ENCODE measurements at places on chromosomes 6 and 20.

DNA sequence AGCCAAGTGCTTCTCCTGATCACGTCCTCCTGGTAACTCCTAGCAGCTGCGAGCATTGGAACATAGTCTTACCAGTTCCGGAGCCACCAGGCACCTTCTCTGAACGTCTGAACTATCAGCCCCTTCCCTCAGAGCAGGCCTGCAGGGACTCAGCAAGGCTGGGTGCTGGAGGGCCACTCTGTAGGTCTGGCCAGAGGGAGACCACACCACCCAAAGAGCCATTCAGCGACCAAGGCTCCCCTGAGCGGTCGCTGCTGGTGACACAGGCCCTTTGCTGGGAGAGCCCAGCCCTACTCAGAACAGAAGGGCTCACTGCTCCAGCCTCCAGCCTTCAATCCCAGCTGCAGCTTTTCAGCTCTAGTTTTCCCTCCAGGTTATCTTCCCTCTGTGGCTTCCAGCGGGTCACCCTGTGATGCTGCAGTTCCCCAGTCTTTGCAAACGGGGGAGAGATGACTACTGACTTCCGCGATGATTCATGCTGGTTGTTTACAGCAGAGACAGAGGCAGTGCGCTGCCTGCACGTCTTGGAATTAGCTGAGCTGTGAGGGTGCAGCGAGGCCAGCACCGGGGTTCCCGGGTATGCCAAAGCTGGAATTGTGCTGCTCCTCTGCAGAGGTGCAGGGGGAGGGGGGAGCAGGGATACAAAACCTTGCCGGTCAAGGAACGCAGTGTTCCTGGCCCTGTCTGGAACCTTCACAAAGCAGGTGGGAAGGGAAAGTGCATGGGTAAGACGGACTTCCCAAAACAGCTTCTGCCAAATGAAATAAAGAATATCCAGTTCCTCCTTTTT is 161.4 kb downstream of the LY86 start:
- peak; percentile 48 for DNase-seq

DNA sequence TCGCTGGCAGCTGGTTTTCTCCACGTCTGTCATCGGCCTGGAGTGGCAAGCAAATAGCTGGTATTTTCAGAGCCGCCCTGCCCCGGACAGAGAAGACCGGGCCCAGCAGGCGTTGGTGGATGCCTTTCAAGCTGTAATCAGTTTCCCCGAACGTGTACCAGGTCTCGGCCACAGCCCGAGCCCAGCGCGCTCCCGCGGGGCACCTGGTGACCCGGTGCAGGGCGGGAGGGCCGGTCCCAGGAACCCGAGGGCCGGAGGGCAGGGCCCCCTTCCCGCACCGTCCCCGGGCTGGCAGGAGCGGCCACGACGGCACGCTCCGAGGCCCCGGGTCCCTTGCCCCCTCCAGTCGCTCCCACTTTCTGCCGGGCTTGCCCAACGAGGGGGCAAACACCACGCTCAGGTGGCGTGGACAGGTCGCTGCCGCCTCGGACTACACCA is 348 bp upstream of the PYGB start:
- no peak for DNase-seq

- no peak for DNase-seq
Observed at GRCh38 chr6:28215425-28215824, 9.7 kb upstream of the ZSCAN9 start.

DNA sequence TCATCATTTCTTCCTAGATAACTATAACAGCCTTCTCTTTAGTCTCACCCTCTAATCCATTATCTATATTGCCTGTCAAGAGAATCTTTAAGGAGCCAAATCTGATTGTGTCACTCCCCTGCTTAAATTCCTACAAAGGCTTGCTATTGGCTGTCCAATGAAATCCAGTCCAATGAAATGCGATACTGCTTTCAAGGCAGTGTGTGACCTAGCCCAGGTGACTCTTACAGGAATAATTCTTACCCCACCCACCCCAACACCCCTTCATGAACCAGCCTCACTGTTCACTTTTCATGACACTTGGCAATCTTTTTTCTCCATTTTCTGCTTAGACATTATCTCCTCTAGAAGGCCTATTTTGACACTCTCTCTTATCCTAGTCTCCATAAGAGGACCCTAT is 163.3 kb upstream of the MARCKS start:
- DNase-seq = no peak

GRCh38 chr20:17873410-17874270 is 95.0 kb downstream of the SNX5 start:
- no peak for DNase-seq

DNA sequence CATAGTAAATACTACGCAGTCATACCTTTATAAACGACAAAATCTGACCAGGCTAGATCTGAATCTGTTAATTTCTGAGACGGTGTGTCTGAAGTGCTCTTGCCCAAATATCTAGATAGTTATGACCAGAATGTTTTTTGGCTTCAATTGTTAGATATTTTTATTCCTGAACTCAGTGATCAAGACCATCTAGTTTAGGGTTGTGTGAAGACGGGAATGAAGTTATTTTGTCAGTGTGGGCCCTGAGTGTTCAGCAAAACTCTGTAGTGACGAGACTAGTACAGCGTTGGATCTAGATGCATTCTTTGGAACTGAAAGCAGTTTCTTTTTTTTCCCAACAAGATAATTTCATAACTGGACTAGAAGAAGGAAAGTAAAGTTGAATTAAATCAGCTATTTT is 3.1 kb downstream of the STXBP5 start:
- DNase-seq = no peak

DNA sequence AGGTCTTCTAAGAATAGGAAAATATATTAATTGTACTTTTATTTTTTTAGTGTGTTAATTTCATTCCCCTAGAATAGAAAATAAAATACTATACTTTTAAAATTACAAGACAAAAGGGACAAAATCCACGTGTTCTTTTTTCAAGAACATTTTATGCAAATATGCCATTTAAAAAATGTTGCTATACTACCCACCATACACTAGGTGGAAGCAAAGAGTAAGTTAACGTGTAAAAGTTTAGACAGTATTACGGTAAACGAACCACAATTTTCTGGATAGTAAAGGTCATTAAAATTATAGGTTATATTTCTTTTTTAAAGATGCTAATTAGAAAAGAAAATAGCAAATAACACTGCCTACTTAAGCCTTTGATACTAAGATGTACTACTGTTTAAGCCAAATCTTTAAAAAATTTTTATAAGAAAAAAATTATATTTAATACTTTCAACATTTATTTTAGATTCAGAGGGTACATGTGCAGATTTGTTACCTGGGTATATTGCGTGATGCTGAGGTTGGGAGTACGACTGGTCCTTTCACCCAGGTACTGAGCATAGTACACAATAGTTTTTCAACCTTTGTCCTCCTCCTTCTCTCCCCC is 287.6 kb downstream of the PHF3 start:
- no peak for DNase-seq

- no peak for DNase-seq
Observed at GRCh38 chr6:35716798-35717197, 20.0 kb upstream of the ARMC12 start.

DNA sequence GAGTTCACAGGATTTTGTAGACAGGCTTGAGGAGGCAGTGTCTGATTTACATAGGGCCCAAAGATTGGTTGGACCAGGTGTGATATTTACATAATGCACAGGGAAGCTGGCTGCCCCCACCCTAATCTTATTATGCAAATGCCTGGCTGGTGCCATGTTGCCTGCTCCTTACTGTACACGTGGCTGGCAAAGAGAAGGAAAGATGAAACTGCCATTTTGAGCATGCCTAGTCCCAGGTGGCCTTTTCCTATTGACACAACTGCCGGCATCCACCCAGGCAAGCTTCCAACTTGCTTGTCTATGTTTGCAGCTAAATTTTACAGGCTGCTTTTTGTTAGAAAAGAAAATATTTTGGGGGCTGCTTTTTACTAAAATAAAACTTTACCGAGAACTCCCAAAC is 174.6 kb downstream of the LMBRD1 start:
- no peak for DNase-seq

DNA sequence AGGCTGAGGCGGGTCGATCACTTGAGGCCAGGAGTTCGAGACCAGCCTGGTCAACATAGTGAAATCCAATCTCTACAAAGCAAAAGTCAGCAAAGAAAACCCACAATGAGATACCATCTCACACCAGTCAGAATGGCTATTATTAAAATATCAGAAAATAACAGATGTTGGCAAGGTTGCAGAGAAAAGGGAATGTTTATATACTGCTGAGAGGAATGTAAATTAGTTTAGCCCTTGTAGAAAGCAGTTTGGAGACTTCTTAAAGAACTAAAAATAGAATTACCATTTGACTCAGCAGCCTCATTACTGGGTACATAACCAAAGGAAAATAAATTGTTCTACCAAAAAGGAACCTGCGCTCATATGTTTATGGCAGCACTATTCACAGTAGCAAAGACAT is 16.7 kb upstream of the GCM1 start:
- no peak for DNase-seq

- no peak for DNase-seq
Observed at GRCh38 chr6:125375821-125376220, 74.1 kb upstream of the HDDC2 start.

GRCh38 chr6:168355716-168356522 is 36.3 kb upstream of the DACT2 start:
- no peak for DNase-seq
